ENCODE measurements at places on chromosomes 6 and 20. TPM values are rescaled to one million over a fixed set of nuclear protein-coding genes. Genes with fewer than 3 reads are reported as not detected.
A peak's percentile ranks its signal among the peaks of the same experiment; 100 is the strongest.

GRCh38 chr6:110414669-110415068 lies 706 bp downstream of the DDO start:
- DNase-seq = peak; percentile 73

GRCh38 chr6:25220857-25221256 lies 58.3 kb upstream of the CARMIL1 start:
- no peak for DNase-seq

DNA sequence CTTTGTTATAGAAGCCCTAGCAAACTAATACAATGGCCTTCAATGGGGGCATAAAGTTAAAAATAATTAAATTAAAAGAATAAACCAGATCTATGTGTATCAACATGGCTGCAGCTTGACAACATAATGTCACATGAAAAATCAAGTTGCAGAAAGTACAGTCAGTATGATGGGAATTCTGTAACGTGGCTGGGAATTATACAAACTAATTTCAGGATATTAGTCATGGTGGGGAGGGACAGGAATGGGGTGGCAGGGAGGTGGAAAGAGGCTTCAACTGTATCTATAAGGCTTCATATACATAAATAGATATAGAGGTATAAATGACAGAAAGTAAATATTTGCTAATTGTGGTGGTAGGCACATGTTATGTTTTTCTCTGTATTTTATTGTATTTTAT lies 107.1 kb downstream of the UNC5CL start:
- DNase-seq = no peak

DNA sequence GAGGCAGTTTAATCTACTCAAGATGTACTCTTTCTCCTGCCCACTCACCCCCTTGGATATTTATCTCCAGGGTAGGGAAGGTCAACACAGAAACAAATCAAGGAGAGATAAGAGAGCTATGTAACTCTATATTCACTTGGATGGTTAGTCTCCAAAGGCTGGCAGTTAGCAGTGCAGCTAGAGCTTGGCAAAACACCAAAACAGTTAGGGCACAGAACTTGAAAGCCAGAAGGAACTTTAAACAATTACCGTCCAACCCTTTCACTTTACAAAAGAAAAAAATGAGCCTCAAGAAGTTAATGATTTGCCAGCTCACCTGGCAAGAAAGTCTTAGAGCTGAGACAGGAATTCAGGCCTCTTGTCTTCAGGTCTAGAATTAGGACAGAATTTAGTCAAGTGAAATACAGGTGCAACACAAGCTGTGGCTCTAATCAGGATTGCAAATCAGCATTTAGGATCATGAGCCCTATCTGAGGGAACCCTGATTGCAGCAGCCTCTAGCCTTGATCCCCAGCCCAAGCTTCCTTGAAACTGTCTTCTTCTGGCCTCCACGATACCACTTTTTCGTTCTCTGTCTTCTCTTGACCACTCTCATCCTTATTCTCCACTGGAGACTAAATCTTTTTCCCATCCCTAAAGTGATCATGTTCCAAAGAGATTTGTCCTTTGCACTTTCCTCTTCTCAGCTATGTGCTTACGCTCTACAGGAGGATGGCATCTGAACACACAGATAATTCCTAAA lies 14.9 kb downstream of the NEDD9 start:
- DNase-seq = no peak

DNA sequence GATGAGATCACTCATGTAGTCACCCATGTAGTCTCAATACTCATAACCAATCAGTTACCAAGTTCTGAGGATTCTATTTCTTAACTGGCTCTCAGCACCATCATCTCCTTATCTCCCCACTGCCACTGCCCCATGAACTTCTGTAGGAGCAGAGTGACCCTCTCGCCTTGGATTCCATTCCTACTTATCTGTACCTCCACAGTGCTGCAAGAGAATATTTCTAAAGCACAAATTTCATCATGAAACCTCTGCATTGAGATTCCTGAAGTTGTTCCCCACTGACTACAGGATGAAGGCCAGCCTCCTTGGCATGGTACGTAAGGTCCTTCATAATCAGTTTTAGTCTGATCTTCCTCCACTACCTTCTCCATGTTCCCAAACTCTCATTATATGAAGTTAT lies 34.8 kb downstream of the BACH2 start:
- no peak for DNase-seq

DNA sequence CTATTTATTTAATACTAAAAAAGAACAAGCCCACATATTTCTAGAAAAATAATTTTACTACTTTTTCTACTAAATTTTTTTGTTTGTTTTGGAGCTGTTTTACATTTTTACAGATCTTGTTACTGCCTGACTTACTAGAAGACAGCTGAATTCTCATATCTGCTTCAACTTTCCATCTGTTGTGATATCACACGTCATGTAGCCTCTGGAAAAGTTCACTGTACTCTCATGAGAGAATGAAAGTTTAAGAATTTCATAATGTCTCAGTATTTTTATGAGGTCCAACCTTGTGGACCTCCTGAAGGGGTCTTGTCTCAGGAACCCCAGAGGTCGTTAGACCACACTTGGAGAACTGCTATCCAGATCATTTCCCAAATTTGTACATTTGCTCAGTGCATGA lies 81.7 kb upstream of the MTHFD1L start:
- no peak for DNase-seq

DNA sequence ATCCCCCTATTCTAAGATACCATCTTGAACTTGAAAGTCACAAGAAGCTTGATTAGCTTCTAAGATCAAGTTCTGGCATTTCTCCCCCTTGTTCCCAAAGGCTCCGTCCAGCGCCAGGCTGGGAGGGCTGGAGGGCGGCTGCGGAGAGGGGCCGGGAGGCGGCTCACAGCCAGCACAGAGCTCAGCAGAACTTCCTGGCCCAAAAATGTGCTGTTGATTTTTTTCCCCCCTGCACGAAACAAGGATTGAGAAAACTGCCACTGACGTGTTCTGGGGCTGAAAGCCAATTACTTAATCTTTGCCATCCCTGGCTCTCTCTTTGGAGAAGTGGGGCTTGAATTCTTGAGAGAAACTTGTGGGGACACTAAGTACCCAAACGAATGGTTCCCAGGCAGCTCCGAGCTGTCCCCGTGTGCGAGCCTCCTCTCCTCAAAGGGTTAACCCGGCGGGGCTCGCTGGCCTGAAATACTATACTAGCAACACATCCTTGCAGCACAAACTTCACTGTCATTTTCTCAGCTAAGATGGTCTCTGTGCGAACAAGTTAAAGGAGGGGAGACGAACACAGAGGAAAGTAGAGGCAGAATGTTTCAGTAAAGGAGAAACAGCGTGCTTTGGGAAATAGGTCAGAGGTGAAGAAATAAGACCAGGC lies 452 bp downstream of the TRAF3IP2 start:
- peak; percentile 82 for DNase-seq

GRCh38 chr20:58225452-58226200 lies 2.8 kb downstream of the ANKRD60 start:
- no peak for DNase-seq

DNA sequence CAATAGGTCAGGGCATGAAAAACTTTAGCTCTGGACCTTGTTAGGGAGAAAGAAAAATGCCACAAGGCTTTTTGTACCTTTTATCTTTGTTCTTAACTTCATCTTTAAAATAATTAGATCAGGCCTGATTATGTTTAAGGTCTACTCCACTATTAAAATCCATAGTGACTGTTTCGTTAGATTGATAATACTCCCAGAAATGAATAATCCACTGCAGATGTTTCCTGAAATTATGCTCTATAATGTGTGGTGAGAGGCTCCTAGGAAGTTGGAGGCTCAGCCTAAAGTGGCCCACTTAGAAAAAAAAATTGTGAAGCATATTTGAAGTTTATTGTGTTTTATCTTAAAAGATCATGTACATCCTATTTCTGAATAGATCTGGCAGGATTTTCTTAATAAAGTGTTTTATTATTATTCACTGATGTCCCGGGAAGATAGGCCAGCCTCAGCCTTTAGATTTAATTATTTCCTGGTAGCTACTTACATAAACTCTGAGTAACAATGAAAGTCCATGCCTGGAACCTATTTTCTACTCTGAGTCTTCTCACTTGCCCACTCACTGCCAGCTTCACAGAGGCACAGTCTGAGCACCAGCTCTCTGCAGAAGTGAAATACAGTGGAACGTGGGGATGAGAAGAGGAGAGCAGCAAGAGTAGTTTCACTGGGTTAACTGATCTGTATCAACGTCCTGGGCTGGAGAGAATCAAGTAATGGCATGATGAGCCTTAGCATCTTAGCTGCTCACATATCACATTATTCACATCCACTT lies 126.8 kb upstream of the TMEM170B start:
- no peak for DNase-seq

DNA sequence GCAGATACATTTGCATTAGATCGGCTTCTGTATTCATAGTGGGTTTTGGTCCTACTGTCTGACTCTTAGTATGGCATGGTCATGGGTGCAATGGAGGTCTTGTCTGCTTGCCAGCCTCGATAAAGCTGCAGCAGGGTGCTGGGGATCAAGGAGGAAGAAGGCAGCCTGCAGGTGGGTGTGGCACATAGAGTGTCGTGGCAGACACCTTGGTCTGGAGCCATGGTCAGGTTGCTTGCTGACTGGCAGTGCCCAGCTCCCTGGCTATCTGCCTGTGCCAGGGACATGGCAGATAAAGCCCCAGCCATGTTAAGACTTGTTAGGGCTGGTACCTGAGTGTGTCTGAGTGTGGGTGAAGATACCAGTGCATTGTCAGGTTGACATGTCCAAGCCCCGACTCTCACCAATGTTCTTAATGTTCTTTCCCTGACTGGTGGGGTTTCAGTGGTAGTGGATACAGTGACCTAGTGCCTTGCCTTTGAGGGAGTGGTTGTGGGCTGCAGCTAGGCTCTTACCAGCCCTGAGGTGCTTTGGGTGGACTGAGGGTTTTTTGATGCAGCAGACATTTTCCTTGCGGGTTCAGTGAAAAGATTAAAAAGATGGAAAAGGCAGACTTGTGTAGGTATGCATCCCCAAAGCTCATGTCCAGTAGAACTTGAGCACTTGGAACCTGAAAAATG lies 1.8 kb downstream of the FAM83D start:
- no peak for DNase-seq

The ADTRP gene
- total RNA-seq = 21.0 TPM

The RUNX2 gene
- 4.6 TPM for total RNA-seq

The TRIM10 gene
- total RNA-seq = not detected

The HSPA12B gene
- 33.7 TPM for total RNA-seq

The ARFGEF3 gene
- 27.2 TPM for total RNA-seq

The LAMA2 gene
- total RNA-seq = 42.1 TPM

Data from upper lobe of right lung (tissue), 1 donor.